Stimulated activated naive CD4-positive, alpha-beta T cell (primary cell): ENCODE measurements at places on chromosomes 5 and 9.

GRCh38 chr5:173709761-173710160, 93.3 kb upstream of the BOD1 start:
- no peak for DNase-seq

DNA sequence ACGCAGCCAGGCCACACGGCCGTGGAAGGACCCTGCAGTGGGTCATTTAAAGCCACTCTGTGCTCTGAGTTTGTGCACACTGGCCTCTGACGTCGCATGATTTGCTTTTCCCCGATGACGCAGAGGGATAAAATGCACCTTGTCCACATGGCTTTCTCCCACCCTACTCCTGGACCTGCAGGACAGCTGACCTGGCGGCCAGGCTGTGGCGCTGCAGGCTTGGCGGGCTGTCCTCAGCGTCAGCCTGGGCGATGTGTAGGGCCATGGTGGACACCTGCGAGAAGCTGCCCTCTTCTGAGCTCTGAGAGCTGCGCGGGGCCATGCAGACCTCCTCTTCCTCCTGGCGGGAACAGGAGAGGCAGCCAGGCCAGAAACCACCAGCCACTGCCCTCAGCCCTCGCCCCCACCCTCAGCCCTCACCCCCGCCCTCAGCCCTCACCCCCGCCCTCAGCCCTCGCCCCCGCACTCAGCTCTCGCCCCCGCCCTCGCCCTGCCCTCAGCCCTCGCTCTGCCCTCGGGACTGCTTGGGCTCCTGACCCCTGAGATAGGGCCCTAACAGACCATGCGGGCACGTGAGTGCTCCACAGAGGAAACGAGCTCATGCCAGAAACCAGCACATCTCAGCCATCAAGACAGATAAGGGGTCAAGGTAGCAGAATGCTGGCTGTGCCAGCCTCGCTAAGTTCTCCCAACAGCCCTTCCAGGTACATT, 20.0 kb upstream of the SCGB3A1 start:
- no peak for DNase-seq

DNA sequence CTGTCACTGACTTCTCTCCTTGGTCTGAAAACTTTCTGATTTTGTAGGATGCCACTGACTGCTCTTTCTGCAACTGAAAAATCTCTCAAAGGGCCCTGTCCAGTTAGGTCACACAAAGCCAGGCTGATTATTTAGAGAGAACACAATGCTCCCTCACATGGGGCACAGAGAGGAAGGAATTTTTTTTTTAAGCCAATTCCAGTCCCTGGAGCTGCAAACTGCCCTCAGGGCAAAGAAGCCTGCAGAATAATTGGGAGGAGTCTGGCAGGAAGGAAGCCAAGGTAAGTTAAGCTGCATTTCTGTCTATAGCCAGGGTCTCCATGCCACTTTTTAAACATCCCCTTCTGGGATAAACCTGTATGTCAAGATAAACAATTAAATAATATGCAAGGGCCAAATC, 305.5 kb downstream of the ZSWIM6 start:
- DNase-seq, result no peak

GRCh38 chr5:143431789-143432188, 28.3 kb upstream of the NR3C1 start:
- no peak for DNase-seq

- no peak for DNase-seq
Measured at GRCh38 chr5:132235340-132235739, 7.7 kb upstream of the P4HA2 start.

GRCh38 chr5:59169081-59169767, 586.3 kb downstream of the RAB3C start:
- no peak for DNase-seq

- no peak for DNase-seq
Measured at GRCh38 chr5:35133186-35133585, 85.4 kb upstream of the AGXT2 start.

DNA sequence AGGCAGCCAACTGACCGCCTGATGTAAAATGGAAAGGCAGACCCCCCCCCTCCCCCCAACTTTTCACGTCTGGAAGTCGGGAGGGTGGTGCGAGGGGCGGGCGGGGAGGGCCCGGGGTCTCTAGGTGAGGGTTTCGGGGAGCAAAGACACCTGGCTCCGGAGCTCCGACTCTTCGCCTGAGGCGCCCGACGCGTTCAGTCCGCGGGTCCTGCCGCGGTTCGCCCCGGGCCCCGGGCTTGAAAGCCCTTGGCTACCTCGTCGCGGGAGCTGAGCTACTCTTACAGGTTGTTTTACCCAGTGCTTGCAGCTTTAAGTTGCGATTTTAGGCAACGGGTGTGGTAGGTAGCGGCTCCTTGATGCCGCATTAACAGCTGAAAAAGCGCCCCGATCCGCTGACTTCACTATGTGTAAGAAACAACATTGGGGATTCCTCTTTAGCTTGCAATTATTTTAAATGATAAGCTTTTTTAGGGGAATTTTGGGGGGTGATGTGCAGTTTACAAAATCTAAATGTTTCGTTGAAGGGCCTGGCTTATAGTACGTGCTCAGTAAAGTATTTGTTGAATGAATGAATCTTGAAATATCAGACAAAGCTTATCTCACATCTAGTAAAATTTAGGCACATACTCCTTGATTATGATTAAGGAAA, 722 bp downstream of the CDC42SE2 start:
- DNase-seq, result peak; percentile 48

- DNase-seq, result no peak
Measured at GRCh38 chr9:36301227-36301626, 43.0 kb upstream of the GNE start.

DNA sequence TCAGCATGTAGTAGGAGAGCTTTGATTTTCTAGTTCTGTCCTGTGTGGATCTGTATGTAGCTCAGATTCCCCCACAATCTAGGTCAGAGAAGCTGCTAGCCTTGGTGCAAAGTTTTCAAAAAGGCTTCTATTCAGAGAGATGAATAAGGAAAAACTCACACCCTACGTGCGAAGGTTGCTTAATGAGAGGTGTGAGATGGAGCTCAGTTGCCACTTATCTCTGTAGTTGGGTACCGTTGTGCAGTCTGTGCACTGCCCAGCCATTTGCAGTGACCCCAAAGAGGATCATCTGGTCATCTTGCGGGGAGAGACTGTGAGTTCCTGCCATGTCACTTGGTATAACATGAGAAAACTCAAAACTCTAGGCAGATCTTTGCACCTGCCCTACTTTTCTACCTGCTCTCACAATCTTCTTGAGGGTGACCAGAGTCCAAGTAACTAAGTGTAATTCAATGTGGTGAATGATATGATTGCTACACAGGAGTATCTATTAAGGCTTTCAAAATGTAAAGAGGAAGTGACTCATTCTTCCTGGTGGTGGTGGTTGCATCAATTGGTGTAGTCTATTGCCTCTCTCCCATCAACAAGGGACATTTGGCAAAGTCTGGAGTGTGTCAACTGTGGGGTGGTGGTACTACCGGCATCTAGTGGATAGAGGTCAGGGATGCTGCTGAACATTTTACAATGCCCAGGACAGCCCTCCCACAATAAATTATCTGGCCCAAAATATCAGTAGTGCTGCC, 65.2 kb downstream of the TMC1 start:
- DNase-seq, result no peak

DNA sequence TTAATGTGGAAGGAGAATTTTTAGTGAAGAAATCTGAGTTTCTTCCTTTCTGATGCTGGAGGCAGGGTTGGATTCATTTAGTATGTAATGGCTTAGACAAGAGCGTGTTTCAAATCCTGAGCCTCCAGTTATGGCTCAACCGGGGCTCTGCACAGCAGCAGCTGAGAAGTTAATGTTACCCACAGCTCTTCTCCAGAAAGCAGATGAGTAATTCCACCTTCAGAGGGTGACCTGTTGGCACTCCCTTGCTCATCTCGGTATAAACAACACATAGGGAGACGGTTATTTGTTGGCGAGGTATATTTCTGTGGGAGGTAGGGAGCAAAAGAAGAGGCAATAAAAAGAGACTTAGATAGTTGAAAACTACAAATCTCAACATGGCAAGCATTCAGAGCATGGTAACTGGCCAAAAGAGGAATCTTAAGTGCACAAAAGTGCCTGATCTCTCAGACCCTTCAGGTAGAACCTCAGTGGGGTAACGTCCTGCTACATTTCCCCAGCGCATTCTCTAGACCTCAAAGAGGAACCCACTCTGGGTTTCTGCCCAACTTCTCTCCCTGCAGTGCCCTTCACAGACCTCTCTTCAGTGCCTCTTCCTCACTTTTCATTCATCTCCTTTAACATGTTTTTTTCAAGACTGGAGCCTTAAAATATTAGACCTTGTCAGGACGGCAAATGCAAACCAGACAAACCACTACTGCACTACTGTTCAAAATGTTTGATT, 417.5 kb upstream of the ADAMTSL1 start:
- DNase-seq, result no peak

- no peak for DNase-seq
Measured at GRCh38 chr5:144468571-144468970, 297.9 kb downstream of the KCTD16 start.

DNA sequence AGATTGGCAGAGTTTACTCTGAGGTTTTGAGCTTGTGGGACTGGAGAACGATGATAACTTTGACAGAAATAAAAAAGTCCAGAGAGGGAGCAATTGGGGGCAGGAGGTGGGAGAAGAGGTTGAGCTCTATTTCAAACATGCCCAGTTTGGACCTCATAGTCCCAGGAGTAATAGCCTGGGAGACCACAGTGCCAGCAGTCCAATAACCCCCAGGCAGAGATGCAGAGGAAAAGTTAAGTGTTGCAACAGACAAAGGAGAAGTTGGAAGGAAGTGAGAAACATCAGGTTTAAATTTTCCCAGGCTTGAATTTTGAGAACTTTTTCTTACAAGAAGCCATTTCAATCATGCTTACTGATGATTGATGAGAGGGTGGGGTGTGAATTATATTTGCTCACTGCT, 117.0 kb upstream of the GHR start:
- DNase-seq, result no peak

GRCh38 chr5:53994148-53994547, 316.2 kb downstream of the ARL15 start:
- DNase-seq, result no peak

DNA sequence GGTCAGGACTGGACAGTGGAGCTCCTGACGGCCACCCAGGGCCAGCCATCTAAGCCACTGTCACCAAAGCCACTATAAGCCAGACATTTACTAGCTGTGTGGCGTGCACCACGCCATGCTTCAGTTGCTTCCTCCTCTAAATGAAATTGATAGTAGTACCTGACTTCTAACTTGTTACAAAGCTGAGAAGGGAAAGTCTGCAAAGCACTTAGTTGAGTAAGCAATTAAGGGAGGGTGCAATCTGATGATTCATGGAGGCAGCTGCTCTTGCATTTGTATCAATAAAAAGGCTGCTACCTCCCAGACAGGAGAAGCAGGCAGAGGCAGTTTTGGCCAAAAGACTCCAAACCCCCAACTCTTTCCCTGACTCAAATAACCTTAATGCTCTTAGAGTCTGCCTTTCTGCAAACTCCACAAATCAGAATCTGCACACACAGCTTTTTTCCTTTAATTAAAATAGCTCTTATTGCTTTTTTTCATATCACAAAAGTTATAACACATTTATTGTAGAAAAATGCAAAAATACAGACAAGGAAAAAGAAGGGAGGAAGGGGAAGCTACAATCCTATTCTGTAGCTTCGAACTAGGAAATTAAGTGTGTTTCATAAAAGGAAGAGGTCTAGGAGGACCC, 19.3 kb upstream of the RAPGEF1 start:
- no peak for DNase-seq

GRCh38 chr9:15529566-15530324, 19.0 kb upstream of the PSIP1 start:
- DNase-seq, result no peak

- DNase-seq, result no peak
Measured at GRCh38 chr5:158553195-158553961, 546.3 kb downstream of the EBF1 start.

GRCh38 chr9:3751125-3751758, 225.4 kb upstream of the RFX3 start:
- no peak for DNase-seq

DNA sequence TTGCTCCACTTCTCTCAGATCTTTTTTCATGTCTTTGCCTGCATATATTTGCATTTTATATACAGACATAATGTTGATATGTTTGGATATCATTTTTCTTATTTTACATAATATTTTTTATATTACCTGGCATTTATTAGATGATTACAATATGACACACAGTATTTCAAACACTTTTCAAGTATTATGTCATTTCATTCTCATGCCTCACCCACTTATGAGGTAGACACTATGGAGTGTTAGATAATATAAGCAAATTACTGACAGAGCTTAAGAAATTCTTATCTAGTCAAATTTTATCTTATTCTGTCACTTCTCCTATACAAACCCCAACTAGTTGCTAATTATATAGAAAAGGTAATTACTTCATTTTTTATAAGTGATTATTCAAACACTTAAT, 11.1 kb downstream of the LURAP1L start:
- DNase-seq, result no peak

DNA sequence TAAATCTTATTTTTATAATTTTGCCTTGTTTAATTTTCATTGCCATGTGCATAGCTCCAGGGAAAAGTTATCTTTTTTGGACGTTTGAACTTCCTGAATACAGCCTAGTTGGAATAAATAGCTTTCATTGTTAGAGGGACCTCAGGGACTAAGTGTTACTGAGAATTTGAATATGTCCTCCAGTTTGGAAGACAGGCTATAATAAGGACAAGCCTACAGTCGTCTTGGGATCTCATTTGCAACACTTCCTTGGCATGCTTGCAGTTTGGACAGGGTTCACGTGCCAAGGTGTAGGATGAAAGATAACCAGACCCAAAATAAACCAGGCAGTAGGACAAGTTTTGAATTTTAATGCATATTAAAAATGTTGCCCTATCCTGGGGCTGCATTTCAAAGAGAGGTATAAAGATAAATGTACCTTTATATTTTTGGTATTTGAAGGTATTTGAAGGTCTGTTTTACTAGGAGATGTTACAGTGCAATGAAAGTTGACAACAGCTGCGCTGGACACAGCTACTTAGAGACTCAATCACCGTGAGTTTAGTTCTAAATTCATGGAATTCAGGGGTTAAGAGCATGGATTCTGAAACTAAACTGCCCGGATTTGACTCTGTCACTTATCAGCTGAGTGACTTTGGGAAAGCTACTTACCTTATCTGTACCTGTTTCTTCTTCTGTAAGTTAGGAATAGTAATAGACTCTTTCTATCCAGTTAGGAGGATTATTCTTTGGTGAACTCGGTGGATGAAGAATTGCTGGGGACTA, 134.1 kb downstream of the ACTBL2 start:
- no peak for DNase-seq

DNA sequence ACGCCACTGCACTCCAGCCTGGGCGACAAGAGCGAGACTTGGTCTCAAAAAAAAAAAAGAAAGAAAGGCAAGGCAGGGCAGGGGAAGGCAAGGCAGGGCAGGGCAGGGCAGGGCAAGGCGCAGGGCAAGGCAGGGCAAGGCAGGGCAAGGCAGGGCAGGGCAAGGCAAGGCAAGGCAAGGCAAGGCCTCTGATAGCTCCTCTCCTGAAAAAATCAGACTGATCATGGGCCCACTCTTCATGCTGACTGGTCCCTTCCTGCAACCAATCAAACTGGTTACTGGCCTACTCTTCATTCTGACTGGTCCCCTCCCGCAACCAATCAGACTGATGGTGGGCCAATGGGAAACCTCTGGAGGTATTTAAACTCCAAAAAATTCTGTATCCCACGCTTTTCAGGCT, 3.4 kb upstream of the ZBTB5 start:
- DNase-seq, result no peak

GRCh38 chr5:80655231-80655774, 520 bp upstream of the DHFR start:
- no peak for DNase-seq

- no peak for DNase-seq
Measured at GRCh38 chr9:137710704-137711103, 91.9 kb downstream of the EHMT1 start.
